Activated naive CD8-positive, alpha-beta T cell treated with anti-CD3 and anti-CD28 coated beads, Interleukin-2, amount 10 ng/mL, durations not matched to agents 7 days and 5 days (primary cell): ENCODE measurements at places on chromosomes 7 and 10. TPM values are rescaled to one million over a fixed set of nuclear protein-coding genes. Genes with fewer than 3 reads are reported as not detected.
A peak's percentile ranks its signal among the peaks of the same experiment; 100 is the strongest.

- no peak for DNase-seq
These were observed 1011.3 kb downstream of the XPNPEP1 start for GRCh38 chr10:108911814-108912541.

GRCh38 chr7:148192491-148192890, 398.1 kb upstream of the C7orf33 start:
- no peak for DNase-seq

GRCh38 chr10:34612938-34613337, 202.2 kb downstream of the PARD3 start:
- no peak for DNase-seq

GSTO2 gene
- total RNA-seq: 1.4 TPM

GHRHR gene
- total RNA-seq: not detected

DNA sequence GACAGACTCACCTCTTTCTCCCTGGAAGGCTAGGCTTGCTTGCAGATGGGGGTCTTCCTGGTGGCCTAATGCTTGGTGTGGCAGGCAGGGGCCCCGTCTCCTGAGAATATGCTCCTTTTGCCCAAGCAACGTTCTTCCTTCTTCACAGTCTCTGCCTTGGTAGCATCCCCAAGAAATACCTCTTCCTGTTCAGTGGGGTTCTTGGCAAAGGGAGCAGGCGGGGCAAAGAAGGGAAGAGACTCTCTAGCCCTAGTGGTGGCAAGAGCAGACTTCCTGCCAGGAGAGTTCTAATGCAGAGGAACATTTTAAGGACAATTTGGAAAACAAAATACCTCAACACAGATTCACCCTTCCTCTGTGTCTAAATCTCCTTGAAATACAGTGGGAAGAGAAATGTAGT, at the start of gene CLEC5A:
CLEC5A (minus strand) TSS at position 179 of the 400 bp plus-strand sequence. CDS start 682 bp downstream, outside the sequence.
- DNase-seq: no peak

DNA sequence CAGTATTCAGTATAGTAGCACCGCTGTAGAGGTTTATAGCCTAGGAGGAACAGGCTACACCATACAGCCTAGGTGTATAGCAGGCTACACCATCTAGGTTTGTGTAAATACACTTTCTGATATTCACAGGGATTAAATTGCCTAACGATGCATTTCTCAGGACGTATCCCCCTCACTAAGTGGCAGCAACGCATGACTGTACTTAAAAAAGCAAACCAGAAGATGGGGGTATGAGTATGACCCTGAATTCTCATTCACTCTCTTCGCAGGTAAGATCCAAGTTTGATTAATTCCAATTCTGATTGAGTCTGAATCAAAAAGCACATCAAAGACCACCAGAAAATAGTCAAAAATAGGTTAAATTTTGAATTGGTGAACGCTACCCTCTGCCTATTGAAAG, 972 bp downstream of the ORC5 start:
- no peak for DNase-seq

MOGAT3 gene
- total RNA-seq: not detected

DNA sequence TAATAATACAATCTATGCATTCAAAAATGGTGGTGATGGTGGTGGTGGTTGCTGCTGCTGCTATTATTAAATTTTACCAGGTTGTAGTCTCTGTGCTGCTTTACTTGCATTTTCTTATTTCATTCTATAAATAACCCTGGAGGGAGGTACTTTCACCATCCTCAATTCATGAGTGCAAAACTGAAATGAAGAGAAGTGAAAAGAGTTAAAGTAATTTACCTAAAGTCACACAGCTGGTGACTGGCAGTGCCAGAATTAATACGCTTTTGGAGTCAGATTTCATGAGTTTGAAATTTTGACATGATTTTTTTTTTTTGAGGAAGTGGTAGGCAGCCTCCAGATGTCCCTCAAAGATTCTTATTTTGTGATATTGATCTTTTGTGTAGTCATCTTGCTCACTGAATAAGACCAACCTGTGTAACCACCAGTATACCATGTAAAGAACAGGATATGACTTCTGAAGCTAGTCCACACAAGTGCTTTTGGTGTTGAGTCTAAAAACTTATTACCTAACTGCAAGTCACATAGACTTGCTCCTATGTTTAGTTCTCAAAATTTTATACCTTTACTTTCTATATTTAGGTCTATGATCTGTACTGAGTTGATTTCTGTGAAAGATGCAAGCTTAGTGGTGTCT, 218.8 kb downstream of the ZWINT start:
- DNase-seq: no peak

GRCh38 chr10:115827231-115828009, 445.6 kb downstream of the GFRA1 start:
- no peak for DNase-seq

GRCh38 chr7:151672716-151673115, 153.0 kb upstream of the RHEB start:
- no peak for DNase-seq

DNA sequence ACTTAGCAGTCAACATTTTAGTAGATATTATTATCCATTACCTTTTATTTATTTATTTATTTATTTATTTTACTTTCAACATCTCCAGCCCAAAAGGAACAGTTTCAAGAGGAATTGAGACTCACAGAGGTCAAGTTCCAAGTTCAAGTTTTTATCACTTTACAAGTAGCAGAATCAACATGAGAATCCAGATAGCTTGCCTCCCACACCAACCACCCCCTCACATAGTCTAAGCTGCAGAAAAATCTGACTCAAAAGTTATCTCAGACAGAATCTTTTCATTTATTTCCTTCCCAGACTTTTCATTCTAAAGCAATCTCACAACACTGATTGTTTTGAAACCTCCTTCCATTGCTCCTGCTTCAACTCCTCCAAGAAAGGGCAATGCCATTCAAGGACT, 129.6 kb downstream of the GRM3 start:
- DNase-seq: no peak

KIN gene
- 16.6 TPM for total RNA-seq

DNA sequence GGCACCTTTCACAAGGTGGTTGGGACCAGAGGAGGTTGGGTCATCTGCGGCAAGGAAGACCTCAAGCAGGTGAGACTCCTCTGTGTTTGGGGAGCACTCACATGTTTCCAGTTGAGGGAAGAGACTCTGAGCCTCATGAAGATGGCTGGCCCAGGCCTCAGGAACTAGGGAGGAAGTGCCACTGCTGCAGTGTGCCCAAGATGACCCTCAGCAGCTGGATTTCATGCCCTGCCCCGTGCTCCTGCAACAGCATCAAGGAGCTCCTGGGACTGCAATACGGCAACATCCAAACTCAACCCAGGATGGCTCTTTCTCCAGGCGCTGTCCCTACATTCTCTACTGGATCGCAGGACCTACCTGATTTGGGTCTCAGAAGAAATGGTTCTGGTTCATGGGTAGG, 73.8 kb downstream of the GOLGA7B start:
- DNase-seq: no peak

KLF6 gene
- total RNA-seq: 350 TPM

PRR15 gene
- not detected for total RNA-seq

GCK gene
- total RNA-seq: 0.23 TPM

- DNase-seq: peak; percentile 96
These were observed at the start of gene LFNG for GRCh38 chr7:2519119-2519930. Gene LFNG (plus strand): TSS chr7:2519774. CDS start chr7:2519862, 88 bp downstream.

- no peak for DNase-seq
These were observed 14.7 kb downstream of the CHST15 start for GRCh38 chr10:124078714-124079113.

GRCh38 chr7:121621937-121622336, 225.8 kb upstream of the FAM3C start:
- DNase-seq: no peak

- DNase-seq: no peak
These were observed 35.4 kb upstream of the ARMS2 start for GRCh38 chr10:122419016-122419415.

- DNase-seq: no peak
These were observed at the start of gene SPACDR for GRCh38 chr7:100464210-100464660. Gene SPACDR (minus strand): TSS chr7:100464260. CDS start chr7:100464025, 235 bp downstream.

GRCh38 chr7:155324012-155324917, 26.6 kb downstream of the INSIG1 start:
- DNase-seq: no peak

DNA sequence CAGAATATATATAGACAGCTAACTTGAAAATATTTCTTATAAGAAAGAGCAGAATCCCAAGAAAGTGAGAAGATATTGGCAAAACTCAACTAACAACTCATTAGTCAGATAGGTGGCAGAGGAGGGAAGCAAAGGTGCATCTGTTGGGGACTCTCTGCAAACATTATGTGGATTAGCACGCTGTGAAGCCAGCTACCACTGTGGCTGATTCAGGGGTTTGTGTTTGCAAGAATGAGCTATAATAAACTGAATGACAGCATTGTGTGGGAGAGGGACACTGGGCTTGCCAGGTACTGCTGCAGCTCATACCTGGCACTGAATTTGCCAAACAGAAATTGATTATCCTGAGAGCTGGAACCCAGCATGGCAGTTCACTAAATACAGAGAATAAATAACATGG, 170.3 kb upstream of the MINDY3 start:
- DNase-seq: no peak

DNA sequence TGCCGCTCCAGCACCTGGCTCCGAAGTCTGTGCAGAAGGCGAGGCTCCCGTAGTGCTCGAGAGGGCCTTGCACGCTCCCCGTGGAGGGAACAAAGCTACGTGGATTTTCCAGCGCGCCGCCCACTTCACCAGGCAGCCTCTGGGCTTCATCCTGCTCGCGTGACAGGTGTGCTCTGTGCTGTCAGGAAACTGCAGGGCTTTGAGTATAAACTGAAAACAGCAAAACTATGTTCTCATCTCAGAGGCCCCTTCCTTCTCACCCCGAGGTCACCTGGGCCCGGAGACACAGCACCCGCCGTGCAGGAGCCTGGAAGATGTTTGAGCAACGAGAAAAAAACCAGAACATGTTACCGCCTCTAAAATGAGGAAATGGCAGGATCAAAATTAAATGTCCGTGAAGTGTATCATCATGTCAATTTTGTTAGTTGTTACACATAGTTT, 17.6 kb upstream of the GPR146 start:
- no peak for DNase-seq

GRCh38 chr7:34364130-34364529, 293.9 kb upstream of the NPSR1 start:
- DNase-seq: no peak

DNA sequence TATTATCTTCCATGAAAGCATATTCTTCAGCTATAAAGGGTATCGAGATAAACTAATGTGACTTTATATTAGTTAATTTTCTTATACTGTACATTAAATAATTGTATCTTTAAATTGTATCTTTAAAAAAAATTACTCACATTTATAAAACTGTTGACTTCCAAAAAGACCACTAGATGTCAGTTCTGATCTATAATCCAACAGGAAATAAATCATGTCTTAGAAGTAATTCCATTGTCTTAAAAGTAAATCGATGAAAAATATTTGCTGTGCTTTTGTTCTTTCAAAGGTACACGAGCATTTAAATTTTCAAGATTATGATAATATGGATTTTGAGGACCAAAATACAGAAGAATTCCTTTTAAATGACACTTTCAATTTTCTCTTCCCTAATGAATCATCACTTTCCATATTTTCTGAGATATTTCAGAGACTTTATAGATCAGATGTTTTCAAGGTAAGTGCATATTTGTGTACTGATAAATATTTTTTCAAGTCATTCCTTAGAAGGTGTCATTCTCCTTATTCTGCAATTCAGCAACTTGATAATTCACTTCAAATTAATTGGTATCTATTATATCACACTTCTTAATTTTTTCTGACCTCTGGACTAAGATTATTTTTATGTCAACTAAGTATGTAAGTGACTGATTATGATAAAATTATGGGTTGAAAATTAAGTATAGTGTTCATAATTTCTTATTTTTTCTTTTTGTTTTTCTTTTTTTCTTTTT, 138.5 kb downstream of the CPED1 start:
- DNase-seq: no peak

DNA sequence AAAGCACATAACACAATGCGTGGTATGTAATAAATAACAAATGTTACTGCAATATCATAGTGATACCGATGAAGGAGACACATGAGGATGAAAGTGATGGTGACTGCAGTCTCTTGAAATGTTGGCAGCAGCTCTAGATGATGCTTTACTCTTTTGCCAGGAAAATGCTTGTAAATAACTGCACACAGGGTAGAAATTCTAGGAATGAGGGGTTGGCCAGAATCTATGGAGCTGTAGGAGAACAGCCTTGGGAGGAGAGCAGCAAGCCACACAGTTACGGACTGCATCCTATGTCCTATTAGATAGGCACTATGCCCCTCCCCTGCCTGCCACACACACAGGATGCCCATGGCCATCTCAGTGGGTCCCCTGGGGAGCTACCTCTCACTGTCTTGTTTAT, 97.6 kb upstream of the GSDME start:
- no peak for DNase-seq

- no peak for DNase-seq
These were observed 2.0 kb downstream of the NFKB2 start for GRCh38 chr10:102397222-102398171.

DNA sequence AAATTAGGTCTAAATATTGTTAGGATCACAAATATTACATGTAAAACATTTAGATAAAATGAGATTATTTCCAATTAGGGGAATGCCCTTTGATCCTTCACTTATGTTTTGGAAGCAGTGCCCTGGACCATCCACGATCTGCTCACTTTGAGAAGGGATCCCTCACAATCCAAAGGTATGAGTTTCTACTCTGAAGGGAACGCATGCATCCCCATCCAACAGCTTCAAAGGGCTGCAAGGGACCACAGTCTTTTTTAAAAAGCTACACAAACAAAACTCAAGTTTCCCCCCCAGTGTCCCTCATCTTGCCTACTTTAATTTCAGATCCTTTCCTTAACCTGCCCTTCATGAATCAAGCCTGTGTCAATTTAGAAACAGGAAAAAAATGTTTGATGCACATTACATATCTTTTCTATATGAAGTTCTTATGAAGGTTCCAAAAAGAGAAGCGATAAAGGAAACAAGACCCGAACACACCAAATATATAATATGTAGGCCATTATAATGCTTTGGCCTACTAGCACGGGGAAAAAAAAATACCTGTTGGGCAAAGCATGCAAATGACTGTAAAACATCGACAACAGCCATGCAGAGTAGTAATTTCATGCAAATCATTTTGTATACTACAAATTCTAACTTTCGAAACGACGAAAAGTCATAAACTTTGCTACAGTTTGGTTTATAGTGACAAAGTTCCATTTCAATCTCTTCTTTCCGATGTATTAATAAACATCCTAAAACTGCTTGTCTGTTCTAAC, 2.0 kb downstream of the EIF3A start:
- no peak for DNase-seq

COL17A1 gene
- total RNA-seq: not detected

PNLIPRP2 gene
- not detected for total RNA-seq

ABCB4 gene
- not detected for total RNA-seq

GRCh38 chr7:79130715-79131114, 322.8 kb downstream of the MAGI2 start:
- no peak for DNase-seq

GRCh38 chr10:69861251-69862240, 59.8 kb downstream of the COL13A1 start:
- DNase-seq: no peak

POU6F2 gene
- 0.20 TPM for total RNA-seq

DNA sequence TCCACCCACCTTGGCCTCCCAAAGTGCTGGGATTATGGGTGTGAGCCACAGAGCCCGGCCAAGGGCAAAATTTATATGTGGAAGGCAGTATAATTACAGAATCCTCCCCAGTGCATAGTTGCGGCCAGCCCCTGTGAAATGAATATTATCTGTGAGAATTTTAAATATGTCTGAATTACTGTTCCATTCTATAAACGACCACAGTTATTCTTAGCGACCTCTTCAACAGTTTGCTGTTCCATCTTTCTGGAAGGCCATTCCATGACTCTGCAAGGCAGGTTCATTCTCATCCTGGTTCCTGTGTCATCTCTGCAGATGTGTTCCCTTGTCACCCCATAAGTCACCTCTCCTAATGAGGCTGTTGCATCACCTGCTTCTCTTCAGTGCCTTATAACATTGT, 90.7 kb downstream of the CCDC3 start:
- no peak for DNase-seq
